ENCODE measurements at places on chromosomes 3 and 15. TPM values are rescaled to one million over a fixed set of nuclear protein-coding genes. Genes with fewer than 3 reads are reported as not detected.

The GREM1 gene
- total RNA-seq: 8.2 TPM

The SUSD5 gene
- total RNA-seq: 3.7 TPM

The GP9 gene
- not detected for total RNA-seq

The CLSTN2 gene
- 0.05 TPM for total RNA-seq

The LYSMD4 gene
- 3.8 TPM for total RNA-seq

The PRICKLE2 gene
- total RNA-seq: 2.6 TPM

The TRAIP gene
- 15.1 TPM for total RNA-seq

The NR1I2 gene
- not detected for total RNA-seq

The PRSS50 gene
- total RNA-seq: not detected

The SLC9C1 gene
- not detected for total RNA-seq

The TGM4 gene
- not detected for total RNA-seq

The NR2E3 gene
- total RNA-seq: 0.15 TPM

The SEMA4B gene
- 133 TPM for total RNA-seq

The RASL12 gene
- 0.12 TPM for total RNA-seq

The LXN gene
- 116 TPM for total RNA-seq

The TEX9 gene
- total RNA-seq: 4.8 TPM

The SLC6A1 gene
- total RNA-seq: not detected

The EPHB1 gene
- total RNA-seq: 0.16 TPM

The SNTN gene
- total RNA-seq: not detected

The ISLR gene
- total RNA-seq: 0.14 TPM

The ZNF501 gene
- not detected for total RNA-seq

Data from A549 treated with RU486 at 1 μM for 4 hours (cell line).